ENCODE measurements at places on chromosomes 7 and 10. TPM values are rescaled to one million over a fixed set of nuclear protein-coding genes. Genes with fewer than 3 reads are reported as not detected.

TRPV5 gene
- total RNA-seq: not detected

IMMP2L gene
- 6.2 TPM for total RNA-seq

TAS2R16 gene
- not detected for total RNA-seq

DNA sequence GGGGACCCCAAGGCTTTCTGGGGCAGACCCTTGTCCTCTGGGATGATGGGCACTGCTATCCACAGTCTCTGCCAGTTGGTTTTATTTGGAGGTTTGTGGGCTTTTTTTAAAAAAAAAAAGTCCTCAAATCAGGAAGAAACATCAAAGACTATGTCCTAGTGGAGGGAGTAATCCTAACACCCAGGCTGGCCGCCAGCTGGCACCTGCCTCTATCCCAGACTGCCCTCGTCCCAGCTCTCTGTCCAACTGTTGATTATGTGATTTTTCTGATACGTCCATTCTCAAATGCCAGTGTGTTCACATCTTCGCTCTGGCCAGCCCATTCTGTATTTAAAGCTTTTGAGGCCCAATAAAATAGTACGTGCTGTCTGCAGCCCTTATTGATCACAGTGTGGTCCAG is 61.0 kb upstream of the LRRC4 start:
- no peaks in the 10 kb centered on the region for H3K4me1 ChIP-seq
- no peaks in the 10 kb centered on the region for H3K27me3 ChIP-seq
- H3K36me3 ChIP-seq: peaks cover 14% of the 10 kb centered on the region
- no peak overlapping the region for H3K27ac ChIP-seq
- H3K4me3 ChIP-seq: no peak overlapping the region
- no peak for DNase-seq

DNA sequence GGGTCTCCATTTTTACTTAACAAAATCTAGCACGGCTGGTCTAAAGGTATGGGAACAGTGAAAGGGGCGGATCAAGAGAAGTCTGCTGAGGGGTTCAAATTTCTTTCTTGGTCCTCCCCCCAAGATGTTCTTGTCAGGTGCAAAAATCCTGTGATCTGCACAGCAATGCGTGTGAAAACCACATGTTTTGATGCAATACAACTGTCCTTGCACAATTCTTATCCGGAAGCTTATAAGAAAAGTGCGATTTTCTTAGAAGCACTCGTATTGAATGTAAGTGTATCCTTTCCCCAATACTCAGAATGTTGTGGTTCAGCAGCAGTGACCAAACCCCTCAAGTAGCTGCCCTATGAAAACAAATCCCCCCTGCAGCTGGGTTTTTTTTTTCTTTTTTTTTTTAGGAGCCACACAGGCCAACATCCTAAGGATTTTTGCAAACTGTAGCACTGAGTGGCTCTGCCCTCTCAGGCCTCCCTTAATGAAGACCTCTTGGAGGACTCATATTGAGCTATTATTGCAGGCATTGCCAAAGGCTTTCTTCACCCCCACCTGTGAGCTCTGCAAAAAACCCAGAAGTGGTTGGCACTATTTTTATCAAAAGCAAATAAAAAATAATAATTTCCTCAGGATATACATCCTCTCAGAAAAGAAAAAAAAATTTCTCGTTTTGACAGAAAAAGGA is 151.9 kb upstream of the ITGB1 start:
- H3K36me3 ChIP-seq: no peaks in the 10 kb centered on the region
- no peak for DNase-seq
- H3K27me3 ChIP-seq: no peaks in the 10 kb centered on the region
- H3K27ac ChIP-seq: no peak overlapping the region
- no peak overlapping the region for H3K4me3 ChIP-seq

- H3K27me3 ChIP-seq: no peaks in the 10 kb centered on the region
- no peaks in the 10 kb centered on the region for H3K36me3 ChIP-seq
- peak overlapping the region; percentile 37 for H3K27ac ChIP-seq
- DNase-seq: no peak
- no peaks in the 10 kb centered on the region for H3K4me1 ChIP-seq
Observed at GRCh38 chr10:117327262-117327661, 48.0 kb downstream of the PDZD8 start.

DNA sequence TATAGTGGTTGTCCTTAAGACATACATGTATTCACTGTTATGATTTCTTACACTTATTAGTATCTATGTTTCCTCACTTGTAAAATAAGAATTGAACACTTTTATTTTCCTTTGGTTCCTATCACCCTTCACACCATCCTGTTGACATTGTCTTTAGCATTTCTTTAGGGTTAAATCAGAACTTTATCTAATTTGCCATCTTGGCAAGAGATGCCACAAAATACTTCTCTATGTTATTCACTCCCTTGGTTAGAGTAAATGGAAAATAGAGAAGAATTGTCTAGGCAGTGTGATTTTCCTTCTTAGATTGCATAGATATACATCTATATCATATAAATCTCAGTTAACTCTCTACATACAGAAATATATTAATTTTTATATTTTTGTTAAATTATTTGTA is 204.7 kb downstream of the SEMA3D start:
- H3K27me3 ChIP-seq: no peaks in the 10 kb centered on the region
- H3K27ac ChIP-seq: no peak overlapping the region
- no peaks in the 10 kb centered on the region for H3K36me3 ChIP-seq
- DNase-seq: no peak

DNA sequence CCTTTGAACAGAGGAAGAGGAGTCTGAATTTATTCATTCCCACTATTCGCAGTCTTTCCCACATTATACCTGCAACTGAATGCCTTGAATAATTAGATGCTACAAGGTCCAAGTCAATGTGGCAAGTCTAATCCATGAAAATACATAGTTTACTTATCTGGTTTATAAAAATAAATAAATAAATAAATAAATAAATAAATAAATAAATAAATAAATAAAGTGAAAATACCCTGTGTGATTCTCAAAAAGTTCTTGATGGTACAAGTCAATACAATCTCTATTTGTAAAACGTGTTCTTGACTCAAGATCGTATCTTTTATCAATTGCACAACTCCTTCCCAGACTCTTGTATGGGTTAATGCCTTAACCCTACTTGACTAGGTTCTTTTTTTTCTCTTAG is 417.7 kb downstream of the ZWINT start:
- no peak overlapping the region for H3K4me3 ChIP-seq
- no peaks in the 10 kb centered on the region for H3K36me3 ChIP-seq
- H3K27ac ChIP-seq: no peak overlapping the region
- no peaks in the 10 kb centered on the region for H3K4me1 ChIP-seq
- no peaks in the 10 kb centered on the region for H3K27me3 ChIP-seq

- no peak for DNase-seq
- H3K27me3 ChIP-seq: no peaks in the 10 kb centered on the region
- H3K36me3 ChIP-seq: peaks cover 93% of the 10 kb centered on the region
- no peak overlapping the region for H3K27ac ChIP-seq
- no peak overlapping the region for H3K4me3 ChIP-seq
- no peaks in the 10 kb centered on the region for H3K4me1 ChIP-seq
Observed at GRCh38 chr10:12098966-12099365, 30.2 kb downstream of the DHTKD1 start.
